ENCODE measurements at places on chromosomes 3 and 15.

GRCh38 chr3:147422196-147422595 lies 13.0 kb downstream of the ZIC1 start:
- DNase-seq, result no peak

DNA sequence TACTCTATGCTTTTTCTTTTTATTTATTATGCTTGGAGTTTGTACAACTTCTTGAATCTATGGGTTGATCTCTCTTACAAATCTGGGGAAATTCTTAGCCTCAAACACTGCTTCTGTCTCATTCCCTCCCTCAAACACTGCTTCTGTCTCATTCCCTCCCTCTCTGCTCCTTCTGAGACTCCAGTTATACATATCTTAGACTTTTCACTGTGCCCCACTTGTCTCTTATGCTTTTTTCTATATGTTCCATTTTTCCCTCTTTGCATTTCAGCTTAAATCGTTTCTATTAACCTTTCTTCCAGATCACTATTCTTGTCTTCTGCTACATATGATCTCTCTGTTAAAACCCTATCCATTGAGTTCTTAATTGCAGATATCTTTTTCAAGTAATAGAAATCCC lies 50.4 kb downstream of the RFTN1 start:
- no peak for DNase-seq

- no peak for DNase-seq
These were observed 48.6 kb upstream of the NEDD4 start for GRCh38 chr15:56042031-56042430.

GRCh38 chr15:59993950-59994401 lies 10.1 kb upstream of the FOXB1 start:
- DNase-seq, result no peak

- peak; percentile 76 for DNase-seq
These were observed 2.4 kb upstream of the CFAP91 start for GRCh38 chr3:119700269-119700919.

- DNase-seq, result no peak
These were observed 559.3 kb downstream of the MECOM start for GRCh38 chr3:169103951-169104941.

DNA sequence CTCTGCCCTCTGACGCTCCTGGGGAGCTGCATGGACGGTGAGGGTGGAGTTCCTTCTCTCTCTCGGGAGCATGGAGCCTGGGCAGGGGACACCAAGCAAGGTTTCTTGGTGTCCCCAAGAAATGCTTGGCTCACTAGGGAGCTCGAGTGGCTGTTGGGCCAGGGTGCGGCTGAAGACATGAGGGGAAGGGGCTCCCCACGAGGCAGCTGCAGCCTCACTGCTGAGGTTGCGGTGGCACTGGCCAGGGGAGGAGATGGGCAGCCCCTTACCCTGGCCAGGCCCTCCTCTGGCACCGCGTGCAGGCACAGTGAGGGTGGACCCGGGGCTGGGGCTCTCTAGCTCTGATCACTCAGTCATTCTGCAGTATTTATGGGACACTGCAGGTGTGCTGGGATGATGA lies 43.5 kb upstream of the SLC41A3 start:
- DNase-seq, result no peak

DNA sequence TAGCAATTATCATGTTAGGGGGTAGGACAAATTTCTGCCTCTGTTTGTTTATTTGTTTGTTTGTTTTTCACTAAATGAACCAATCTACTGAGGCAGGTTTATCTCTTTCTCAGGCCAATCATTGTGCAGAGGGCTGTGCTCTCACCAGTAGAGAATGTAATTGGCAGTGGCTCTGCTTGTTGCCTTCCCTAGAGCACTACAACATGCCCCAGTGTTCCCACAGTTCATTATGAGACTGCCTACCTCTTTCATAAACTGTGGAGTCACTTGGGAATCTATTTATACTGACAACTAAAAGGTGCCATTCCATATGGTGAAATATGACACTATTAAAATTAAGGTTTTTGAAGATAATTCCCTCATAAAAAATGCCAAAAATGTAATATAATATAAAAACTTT lies 196.3 kb upstream of the ALCAM start:
- DNase-seq, result no peak

GRCh38 chr3:114437897-114438296 lies 144.1 kb downstream of the TIGIT start:
- DNase-seq, result no peak

DNA sequence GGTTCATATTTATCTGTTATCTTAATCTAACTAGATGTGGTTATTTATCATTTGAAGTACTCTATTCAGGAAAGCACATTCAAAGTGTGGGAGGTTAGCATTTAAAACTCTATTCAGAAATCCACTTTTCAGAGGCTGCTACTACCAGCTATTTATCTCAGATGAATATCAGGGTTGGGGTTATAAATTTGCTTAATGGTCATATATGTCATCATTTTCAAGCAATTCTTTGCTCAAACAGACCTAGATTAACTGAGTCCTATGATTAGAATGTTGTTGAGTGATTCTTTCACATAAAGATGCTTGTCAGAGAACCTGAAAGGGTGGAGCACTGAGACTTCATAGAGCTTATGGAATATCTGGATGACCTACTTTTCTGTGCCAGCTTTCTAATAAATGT lies 436.9 kb upstream of the TGFBR2 start:
- no peak for DNase-seq

DNA sequence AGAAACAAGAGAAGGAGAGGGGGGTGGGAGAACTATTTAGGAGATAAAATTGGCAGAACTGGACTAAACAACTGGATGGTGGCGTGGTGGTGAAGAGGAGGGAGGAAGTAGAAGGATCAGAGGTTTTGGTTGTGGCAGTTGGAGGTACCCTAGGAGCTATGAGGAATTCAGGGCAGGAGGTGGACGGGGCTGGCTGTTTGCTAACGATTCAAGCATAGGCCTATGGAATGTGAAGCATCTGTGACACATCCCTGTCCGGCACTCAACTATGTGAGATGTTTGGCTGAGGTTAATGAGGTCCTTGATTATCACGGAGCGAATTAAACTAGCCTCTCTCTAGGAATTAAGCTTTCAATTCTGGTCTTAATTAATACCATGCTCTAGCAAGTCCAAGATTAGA lies 13.5 kb downstream of the TARS3 start:
- DNase-seq, result no peak

DNA sequence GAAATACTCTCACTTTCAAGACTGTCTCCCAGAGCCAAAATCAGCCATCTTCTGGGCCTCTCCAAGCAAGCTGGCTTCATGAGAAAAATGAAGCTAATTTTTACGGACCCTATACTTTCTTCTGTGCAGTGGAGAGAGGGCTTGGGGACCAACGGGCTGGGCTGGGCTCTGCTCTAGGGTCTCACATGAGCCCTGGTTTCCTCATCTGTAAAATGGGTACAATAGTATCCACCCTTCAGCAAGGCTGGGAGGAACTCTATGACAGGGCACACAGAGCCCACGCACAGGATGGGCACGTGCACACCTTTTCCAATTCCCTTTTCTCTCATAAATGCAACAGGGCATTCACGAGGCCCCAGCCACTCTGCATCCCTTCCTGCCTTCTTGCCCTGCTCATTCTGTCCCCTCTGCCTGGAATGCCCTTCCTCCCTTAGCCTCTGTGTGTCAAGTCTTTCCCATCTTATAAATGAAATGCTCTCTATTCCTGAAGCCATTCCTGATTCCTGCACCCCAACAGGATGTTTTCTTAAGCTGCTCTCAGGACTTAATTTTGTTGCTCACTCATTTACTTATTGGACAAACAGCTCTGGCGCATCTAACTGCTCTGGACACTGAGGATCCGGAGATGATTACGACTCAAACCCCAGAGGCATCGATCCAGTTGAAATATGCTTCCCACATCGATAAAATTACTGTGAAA lies 32.9 kb upstream of the SEC13 start:
- no peak for DNase-seq

GRCh38 chr15:77838595-77838994 lies 205.9 kb upstream of the LINGO1 start:
- no peak for DNase-seq

DNA sequence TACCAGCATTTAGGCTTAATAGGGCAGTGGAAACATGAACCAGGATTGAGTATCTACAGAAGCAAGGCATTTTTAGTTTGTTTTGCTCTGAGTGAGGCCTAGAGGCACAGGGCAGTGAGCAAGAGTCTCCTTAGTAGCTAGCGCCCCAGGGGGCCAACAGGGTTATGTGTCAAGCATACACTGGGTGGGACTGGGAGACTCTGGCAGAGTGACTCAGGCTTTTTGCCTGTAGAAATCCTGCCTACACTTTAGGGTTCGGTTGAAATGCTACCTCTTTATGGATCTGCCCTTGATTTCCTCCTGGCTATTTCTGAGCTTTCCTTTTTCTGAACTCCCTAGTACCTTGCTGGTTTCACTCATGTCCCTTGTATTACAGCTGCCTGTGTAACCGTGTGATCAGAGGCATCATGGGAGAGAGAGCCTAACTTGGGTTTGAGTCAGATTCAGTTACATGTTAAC lies 72.2 kb downstream of the TOP2B start:
- no peak for DNase-seq

DNA sequence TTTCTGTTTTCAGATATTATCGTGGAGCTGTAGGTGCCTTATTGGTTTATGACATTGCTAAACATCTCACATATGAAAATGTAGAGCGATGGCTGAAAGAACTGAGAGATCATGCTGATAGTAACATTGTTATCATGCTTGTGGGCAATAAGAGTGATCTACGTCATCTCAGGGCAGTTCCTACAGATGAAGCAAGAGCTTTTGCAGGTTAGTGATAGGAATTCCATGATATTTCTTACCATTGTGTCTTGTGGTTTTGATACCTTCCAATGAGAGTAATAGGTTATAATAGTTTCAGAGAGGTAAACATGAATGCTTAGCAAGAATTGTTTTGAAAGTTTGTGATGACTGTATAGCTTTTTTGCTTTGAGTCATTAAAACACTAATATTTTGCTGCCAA lies 8.5 kb downstream of the RAB11A start:
- no peak for DNase-seq

GRCh38 chr3:134035836-134036235 lies 6.1 kb upstream of the SLCO2A1 start:
- no peak for DNase-seq

DNA sequence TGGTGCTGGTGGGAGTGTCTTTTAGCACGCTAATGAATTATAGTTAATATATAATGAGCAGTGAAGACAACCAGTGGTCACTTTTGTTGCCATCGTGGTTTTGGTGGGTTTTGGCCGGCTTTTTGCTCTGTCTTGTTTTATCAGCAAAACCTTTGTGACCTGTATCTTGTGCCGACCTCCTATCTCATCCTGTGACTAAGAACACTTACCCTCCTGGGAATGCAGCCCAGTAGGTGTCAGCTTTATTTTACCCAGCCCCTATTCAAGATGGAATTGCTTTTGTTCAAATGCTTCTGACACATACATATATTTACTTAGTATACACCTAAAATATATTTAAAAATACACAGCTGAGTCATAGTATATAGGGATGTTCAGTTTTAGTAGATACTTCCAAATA lies 770.3 kb downstream of the PDCD6IP start:
- DNase-seq, result no peak

DNA sequence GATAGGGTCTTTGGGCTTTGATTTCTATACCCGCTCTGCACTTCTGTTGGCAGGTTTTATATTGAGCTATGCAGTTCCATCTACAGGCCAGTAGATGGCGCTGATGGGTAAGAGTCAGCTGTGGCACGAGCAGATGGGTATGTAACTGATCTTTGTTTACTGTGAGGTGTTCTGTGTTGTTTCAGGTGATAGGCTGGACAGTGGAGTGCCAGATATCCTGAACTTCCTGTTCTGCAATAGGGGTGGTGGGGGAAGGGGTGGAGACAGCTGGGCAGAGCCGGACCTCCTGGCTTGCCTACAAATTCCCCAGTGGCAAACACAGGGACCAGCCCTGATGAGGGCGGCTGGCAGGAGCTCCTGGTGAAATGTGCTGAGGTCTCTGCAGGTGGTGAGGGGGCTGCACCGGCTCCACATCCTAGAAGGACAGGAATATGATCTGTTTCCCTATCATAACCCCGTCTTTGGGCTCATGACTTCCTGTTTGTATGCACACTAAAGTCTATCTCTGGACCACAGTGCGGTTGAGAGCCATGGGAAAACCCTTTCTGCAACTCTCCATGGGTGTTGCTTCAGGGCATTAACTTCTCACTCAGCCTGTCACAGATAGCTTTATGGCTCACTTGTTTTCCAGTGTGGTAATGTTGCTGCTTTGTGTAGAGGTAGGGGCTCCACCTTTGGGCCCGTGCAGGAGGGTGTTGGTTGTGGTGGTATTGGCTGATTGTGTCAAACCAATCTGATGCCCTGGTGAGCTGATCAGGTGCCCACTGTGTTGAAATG lies 13.4 kb upstream of the FAM98B start:
- DNase-seq, result peak; percentile 40

GRCh38 chr3:11002371-11002807 lies 9.8 kb downstream of the SLC6A1 start:
- DNase-seq, result no peak

DNA sequence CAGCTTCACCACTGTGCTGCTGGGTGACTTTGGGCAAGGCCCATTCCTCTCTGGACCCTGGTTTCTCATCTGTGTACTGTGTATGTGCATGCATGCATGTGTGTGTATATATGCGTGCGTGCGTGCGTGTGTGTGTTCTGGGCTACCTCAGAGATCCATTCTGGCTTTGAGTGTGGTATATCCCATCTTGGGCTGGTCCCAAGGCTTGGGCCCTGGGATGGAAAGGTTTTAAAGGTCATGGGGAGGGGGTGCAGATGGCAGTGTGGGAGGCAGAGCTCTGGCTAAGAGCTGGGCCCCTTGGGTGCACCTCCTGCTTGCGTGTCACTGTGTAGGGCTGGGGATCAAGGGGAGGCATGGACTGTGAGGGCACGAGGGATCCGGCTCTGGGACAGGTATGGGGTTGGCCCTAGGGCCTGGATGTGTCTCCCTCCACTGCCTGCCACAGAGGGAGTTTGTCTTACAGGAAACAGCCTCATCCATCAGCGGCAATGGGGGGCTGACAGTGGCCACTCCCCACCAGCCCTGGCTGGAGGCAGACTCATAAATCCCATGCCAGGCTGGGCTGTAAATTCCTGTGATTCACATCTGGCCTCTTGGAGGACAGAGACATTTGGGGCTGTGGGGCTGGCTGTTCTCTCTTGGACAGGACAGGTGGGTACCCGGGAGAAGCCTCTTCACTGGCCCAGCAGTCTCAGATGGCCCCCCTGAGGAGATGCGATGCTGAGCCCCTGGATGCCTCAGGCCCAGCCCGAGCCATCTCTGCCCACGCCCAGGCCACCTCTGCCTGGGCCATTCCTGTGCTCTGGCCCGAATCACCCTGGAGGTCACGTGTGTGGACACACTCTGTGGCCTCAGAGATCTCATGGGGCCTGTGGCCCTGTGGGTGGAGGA lies 21.4 kb upstream of the CSPG4 start:
- no peak for DNase-seq

GRCh38 chr15:65906396-65906795 lies 37.1 kb downstream of the RAB11A start:
- DNase-seq, result no peak

GRCh38 chr3:139364549-139364948 lies 20.7 kb downstream of the MRPS22 start:
- DNase-seq, result no peak

GRCh38 chr3:152430223-152431002 lies 161.7 kb downstream of the MBNL1 start:
- no peak for DNase-seq

GRCh38 chr3:196537319-196537984 lies 22.3 kb upstream of the SMCO1 start:
- no peak for DNase-seq

- DNase-seq, result no peak
These were observed 7.9 kb upstream of the SCN5A start for GRCh38 chr3:38657369-38657768.
